NCI-H2171 (cell line): ENCODE measurements at places on chromosomes 6 and 20.

DNA sequence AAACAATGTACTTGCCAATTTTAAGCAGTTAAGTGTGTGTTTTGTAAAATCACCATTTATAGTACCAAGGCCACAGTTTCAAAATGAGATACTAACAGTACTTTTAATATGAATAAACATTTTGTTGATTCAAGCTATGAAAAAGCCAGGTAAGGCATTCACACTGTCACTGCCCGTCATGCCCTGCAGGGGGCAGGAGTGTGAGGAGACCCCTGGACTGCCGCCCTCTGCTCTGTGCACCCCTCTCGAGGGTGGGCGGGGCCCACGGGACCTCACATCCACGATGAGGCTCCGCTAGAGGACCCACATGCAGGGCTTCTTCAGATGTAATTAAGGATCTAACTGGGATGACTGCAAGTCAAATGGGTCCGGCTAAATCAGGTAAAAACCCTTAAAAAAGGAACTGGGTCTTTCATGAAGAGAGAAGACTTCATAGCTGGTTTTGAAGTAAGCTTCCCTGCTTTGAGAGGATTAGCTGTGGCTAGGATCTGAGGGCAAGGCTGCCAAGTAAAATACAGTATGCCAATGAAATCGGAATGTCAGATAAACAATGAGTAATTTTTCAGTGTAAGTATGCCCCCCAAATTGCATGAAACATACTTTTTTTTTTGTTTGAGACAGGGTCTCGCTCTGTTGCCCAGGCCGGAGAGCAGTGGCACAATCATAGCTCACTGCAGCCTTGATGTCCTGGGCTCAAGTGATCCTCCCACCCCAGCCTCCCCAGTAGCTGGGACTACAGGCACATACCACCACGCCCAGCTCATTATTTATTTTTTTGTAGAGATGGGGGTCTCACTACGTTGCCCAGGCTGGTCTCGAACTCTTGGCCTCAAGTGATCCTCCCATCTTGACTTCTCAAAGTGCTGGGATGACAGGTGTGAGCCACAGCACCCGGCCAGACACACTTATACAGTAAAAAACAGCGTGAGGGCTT lies 18.7 kb downstream of the DIDO1 start:
- DNase-seq = no peak

DNA sequence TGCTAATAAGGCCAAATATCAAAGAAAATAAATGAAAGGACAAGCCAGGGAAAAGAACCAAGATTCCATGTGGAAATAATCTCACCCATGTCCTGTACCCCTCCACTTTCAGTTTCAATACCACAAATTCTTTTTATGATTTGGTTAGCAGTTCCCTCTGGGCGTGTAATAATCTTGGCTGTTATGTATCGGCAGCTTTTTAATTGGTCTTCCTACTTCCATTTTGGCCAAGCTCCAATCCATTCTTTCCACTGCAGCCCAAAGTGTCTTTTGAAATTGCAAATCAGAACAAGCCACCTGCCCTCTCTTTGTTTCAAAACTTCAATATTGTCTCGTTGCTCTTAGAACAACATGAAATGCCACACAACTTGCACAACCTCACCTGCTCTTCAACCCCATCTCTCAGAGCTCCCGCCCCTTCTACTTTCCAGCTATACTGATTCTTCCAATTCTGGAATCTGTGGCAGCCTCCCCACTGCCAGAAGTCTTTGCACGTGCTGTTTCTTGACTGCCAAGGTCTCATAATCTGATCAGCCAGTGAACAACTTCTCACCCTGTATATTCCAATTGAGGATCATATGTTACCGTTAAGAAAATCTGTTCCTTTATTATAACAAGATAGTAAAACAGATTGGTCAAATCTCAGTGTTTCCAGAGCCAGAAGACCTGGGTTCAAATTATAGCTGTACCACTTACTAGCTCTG lies 354.5 kb downstream of the CBLN4 start:
- no peak for DNase-seq

GRCh38 chr6:35089216-35089934 lies 51.8 kb downstream of the TCP11 start:
- no peak for DNase-seq

GRCh38 chr6:109693111-109693510 lies 2.0 kb downstream of the FIG4 start:
- DNase-seq = no peak

GRCh38 chr6:26158076-26158580 lies 70.9 kb downstream of the HFE start:
- no peak for DNase-seq

GRCh38 chr6:169837529-169838250 lies 86.3 kb downstream of the ERMARD start:
- no peak for DNase-seq

DNA sequence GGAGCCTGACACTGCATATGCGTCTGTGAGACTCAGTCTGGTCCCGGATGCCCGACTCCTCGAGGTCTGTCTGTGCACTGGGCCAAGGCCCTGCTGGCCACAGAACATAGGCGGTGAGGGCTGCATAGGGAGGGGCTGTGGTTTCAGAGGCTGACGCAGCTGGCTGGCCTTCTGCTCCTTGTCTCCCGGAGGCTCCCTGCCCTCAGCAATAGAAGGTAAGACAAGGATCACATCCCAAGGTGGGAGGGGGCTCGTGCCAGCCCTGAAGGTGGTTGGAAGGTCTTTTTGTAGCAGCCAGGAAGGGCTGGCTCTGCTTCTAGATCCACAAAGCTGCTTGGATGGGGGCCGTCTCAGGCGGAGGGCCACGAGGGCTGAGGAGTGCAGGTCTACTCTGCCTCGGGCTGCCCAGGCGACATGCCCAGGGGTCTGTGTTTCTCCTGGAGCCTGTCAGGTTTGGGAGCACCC lies 239.8 kb upstream of the SULF2 start:
- no peak for DNase-seq

GRCh38 chr6:44463728-44464450 lies 76.4 kb downstream of the CDC5L start:
- DNase-seq = no peak

- peak; percentile 90 for DNase-seq
Measured at GRCh38 chr6:141464490-141464889, 668.2 kb upstream of the GJE1 start.
